ENCODE measurements at places on chromosomes 1 and 21.

DNA sequence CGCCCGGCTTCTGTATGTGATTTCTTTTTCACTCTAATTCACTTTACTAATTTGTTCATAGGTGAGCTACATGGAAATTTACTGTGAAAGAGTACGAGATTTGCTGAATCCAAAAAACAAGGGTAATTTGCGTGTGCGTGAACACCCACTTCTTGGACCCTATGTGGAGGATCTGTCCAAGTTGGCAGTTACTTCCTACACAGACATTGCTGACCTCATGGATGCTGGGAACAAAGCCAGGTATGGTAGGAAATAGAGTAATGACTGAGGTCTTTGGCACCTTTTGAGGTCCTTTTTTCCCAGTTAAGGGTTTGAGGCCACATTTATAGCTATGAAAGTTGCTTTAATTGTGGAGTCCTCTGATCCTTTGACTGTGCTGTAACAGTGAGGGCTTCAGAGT is 56.9 kb downstream of the KIF1B start:
- DNase-seq = no peak

GRCh38 chr1:16998589-16998988 is 13.1 kb downstream of the ATP13A2 start:
- no peak for DNase-seq

DNA sequence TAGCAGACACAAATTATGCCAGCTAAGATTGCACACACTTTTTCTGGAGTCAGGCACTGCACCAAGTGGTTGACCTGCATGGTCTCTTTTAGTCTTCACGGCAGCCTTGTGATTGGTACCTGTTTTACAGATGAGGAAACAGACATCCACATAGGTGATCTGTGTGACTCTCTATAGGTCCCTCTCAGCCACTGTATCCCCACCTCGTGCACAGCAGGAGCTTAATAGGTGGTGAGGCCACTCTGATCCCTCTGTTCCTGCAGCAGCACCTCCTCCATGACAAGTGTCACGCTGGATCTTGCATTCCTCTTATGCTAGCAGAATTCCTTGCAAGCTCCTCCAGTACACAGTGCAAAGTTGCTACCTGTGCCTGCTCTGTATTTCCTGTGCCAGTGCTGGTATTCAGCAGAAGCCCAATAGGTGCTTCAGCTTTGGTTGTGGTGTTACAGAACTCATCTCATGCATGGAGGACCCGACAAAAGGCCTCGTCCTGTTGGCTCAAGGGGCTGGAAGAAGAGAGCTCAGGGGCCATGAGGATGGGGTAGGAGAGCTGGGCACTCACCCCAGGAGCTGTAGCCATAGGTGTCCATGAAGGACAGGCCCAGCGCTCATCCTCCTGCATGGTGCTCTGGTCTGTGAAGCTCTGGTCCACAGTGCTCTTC is 546.7 kb downstream of the PTPRU start:
- no peak for DNase-seq

DNA sequence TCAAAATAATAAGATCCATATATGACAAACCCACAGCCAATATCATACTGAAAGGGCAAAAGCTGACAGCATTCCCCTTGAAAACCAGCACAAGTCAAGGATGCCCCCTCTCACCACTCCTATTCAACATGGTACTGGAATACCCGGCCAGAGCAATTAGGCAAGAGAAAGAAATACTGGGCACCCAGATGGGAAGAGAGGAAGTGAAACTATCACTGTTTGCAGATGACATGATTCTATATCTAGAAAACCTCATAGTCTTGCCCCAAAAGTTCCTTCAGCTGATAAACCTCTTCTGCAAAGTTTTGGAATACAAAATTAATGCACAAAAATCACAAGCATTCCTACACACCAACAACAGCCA is 442.7 kb downstream of the PTBP2 start:
- DNase-seq = no peak

- no peak for DNase-seq
These were observed 60.5 kb downstream of the RHBG start for GRCh38 chr1:156429313-156430060.

DNA sequence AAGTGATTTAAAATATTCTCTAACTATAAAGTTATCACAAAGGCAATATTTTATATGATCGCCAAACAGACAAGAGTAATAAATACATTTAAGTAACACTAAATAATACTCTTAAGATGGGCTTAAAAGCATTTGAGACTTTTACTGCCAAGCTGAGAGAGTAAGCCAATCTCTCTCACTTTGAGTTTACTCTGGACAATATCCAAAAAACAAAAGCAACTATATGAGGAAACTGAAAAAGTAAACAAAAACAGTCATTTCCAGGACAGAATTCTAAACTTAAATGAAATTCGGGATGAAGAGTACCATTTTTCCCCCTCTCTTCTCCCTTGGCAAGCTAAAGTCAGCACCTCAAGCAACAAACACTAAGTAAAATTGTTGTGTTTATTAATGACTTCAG is 173.2 kb downstream of the COP1 start:
- no peak for DNase-seq

DNA sequence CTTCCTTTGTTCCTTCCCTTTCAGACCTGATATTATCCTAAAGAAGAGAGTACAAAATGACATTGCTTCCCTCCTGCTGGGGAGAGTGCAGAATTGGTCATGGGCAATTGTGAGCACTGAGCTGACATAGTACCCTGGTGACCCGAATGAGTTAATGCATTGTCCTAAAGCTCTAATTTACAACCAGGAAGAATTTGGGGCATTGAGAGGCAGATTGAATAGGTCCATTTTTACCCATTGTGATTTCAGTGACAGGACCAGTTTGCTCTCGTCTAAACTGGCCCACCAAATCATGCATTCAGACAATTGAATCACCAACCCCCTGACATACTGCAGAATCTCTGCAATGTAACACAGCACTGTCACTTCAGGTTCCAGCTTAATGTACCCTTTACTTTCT is 497.4 kb downstream of the DPYD start:
- no peak for DNase-seq

DNA sequence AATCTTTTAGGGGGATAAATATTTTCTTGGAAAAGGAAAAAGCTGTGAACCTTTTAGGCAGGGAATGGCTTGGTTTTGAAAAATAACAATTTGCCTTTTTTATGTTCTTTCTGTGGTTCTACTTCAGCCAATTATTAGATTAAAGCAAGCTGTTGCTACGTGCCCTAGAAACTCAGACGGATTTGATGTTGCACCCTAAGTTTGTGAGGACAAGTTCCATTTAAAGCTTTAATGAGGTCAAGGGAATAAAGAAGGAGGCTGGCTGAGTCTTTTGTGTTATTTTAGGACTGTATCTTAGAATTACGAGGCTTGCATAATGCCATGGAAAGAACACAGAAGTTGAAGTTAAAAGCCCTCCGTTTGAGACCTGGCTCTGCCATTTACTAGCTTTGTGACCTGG is 216.9 kb downstream of the NUF2 start:
- DNase-seq = no peak

DNA sequence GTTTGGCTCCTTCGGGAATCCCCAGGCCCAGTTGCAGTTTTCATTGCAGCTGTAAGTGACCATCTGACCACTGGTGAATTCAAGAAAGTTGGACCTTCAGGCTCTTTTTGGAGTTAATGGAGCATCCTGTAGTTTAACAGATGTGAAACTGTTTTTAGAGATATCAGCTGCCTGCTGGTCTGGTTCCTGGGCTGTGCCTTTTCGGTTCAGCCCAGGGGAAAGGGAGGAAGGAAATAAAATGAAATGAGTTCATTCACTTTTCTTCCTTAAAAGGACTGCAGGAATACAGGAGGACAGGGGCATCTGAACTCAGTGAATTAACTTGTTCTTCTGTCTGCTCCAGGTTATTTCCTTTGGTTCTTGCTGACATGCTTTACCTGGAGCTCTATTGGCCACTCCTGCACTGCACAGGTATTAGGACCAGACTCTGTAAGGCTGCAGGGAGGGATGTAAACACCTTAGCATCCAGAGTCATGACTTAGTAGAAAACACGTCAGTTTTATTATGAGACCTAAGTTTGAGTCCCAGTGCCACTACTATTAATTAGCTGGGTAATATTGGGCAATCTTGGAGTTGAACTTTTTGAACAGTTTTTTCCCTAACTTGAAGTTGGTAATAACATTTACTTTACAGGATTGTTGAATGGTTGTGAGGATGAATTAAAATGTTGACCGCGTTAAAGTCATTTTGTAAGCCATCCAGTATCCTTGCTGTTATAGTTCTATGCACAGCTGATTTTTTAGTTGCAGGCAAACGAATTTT is 83.6 kb downstream of the LRRC8D start:
- DNase-seq = no peak

DNA sequence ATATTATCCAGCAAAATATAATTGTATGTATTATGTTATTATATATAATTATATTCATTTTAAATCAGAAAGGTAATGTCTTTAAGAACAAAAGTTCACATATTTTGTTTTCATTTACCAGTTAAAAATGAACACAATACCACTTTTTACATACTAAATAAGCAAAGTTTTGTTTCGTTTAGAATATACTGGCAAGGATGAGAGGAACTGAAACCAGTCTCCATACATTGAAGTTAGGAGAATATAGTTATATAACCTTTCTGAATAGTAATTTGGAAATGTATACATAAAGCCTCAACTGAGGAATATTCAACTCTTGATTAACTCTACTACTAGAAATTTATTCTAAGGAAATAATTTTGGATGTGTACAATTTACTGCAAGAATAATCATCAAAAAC is 110.5 kb downstream of the ZNF644 start:
- no peak for DNase-seq

- no peak for DNase-seq
These were observed 29.9 kb downstream of the MRAP start for GRCh38 chr21:32328595-32328994.

DNA sequence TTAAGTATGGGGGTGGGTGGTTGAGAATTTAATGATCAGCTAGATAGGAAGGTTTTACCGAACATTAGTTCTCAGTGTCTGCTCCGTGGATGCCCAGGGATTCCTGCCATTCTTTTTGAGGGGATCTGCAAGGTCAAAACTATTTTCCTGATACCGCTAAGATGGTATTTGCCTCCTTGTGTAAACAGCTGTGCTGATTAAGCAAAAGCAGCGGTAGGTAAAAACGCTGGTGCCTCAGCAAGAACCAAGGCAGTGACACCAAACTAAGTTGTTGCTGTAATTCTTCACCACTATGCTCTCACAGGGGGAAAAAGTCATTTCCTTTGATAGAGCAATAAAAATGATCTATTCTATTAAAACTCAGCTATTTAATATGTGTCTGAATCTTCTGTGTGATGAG is 229.0 kb downstream of the FMN2 start:
- no peak for DNase-seq

DNA sequence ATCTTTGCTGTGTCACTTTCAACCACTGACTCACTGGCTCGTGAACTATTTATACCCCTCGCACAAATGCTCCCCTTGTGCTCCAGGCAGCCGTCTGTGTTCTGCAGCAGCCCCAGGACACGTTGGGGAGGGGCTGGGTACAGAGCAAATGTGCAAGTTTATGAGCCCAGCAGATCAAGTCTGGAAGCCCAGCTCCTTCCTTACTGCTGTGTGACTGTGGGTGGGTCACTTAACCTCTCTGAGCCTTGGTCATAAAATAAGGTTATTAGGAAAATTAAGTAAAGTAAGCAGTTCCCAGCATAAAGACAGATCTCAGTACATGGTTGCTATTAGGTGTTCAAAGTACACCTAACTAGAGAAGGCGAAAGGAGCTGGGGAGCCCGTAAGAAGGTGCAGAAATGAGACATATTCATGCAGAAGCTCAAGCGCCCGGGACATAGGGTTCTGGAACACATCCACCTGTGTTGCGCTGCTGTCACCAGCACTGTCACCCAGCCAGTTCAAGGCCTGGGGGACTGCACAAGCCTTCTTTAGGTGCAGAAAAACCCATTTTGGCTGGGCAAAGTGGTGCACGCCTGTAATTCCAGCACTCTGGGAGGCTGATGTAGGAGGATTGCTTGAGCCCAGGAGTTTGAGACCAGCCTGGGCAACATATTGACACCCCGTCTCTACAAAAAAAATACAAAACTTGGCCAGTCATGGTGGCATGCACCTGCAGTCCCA is 13.8 kb downstream of the EFHD2 start:
- no peak for DNase-seq

DNA sequence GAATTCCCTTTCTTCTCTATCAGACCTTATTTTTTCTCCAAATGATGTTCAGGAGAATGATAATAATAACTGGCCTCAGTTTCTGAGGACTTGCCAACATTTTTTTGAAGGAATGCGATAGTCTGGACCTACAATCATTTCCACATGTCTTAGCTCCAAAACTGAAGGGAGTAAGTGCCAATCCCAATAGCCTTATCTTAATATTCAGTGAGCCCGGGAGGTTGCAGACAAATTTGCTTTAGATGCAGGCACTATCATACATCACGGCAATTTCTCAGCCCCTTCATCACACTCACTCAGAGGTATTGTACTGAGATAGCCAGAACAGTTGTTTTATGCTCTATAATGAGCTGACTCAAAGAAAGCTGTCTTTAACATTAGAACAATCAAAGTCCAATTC is 796.9 kb downstream of the ADGRL2 start:
- no peak for DNase-seq

DNA sequence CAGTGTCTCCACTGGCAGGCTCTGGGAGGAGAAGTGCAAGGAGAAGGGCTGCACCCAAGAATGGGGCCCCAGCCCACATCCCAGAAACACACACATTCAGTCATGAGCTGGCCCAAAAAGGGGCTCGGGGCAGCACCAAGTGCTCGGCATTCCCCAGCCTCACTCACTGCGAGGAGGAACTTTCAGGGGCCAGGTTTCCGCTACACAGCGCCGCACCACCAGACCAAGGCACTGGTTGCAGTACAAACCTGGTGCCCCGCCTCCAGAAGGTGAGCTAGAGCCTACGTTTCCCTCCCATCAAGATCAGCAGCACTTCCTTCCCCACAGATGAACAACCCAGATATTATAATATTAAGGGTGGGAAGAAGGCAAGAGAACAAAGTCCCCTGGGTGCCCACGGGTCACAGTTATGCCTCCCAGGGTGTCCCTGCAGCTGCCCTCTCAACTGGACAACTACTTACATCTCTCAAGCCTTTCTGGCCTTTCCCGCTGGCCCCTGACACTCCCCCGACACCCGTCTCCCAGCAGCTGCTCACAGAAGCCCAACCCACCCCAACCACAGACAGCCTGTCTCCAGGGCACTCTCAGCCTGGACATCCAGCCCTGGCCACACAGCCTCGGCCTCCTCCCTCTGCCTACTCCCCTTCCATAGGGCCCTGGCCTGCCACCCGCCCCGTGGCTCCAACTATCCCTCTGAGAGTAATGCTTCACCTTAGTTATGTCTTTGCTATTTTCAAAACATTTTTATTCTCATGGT is 3.8 kb downstream of the PBXIP1 start:
- DNase-seq = no peak

- no peak for DNase-seq
These were observed at the start of gene EFNA3 for GRCh38 chr1:155078469-155079209. EFNA3 (plus strand) TSS chr1:155078837; CDS start chr1:155078942, 105 bp downstream.

DNA sequence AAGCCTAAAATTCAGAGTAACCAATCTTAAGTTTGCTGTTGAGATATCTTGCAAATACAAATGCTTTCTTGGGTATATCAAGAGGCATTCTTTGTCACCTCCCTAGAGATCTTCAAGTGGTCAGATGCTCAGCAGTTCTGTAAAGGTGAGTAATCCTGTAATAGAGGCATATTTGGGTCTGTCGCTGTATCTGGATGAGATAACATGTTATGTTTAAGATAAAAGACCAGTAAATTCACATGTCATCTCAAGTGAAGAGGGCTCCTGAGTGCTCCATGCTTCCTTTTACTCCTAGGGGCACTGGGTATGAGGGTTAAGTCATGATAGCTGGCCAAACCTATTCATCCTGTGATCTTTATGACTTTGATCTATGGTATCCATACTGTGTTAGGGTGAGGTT is 7.5 kb downstream of the CR2 start:
- no peak for DNase-seq

- no peak for DNase-seq
These were observed 200.1 kb upstream of the DAB1 start for GRCh38 chr1:57623791-57624538.

Measured in KG1 (cell line).